ENCODE measurements at places on chromosomes 4 and X. TPM values are rescaled to one million over a fixed set of nuclear protein-coding genes. Genes with fewer than 3 reads are reported as not detected.

DNA sequence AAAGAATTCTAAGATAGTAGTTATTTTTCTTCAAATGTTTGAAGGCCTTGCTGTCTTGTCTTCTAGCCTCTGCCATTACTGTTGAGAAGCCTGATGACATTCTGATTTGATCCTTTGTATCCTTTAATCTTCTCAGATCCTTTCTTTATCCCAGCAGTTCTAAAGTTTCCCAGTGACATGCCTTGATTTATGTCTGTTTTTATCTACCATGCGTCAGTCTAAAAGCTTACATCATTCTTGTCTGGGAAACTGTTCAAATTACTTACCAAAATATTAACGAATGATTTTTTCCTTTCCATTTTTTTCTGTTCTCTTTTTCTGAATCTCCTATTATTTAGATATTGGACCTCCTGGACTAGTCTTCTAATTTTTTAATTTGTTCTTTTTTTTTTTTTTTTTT is 78.3 kb upstream of the HELT start:
- no peak for DNase-seq

DNA sequence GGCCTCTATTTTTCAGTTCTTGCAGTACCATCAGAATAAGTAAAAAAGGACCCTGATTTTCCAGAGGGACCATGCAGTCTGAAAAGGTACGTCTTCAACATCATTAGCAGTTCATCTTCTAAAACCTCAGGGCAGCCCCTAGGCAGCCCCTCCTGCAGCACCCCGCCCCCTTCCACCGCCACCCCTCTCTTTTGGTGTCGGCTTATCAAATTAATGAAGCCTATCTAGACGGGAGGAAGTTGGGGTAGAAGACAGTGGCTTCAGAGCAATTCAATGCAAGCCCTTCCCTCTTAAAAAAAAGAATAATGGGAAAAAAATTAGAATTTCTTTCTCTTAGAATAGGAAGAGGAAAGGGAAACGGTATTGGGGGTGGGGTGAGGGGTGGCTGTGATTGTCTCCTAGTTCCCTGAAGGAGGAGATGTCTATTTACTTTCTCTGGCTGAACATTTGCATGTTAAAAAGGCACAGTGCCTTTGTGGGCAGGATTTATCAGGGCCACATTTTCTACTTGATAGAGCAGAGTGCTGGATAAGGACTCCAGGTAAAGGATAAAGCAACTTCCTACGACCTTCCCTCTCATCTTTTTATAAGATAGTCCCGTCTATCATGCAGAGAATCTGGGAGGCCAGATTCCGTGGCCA is 159.4 kb downstream of the MGST2 start:
- no peak for DNase-seq

DNA sequence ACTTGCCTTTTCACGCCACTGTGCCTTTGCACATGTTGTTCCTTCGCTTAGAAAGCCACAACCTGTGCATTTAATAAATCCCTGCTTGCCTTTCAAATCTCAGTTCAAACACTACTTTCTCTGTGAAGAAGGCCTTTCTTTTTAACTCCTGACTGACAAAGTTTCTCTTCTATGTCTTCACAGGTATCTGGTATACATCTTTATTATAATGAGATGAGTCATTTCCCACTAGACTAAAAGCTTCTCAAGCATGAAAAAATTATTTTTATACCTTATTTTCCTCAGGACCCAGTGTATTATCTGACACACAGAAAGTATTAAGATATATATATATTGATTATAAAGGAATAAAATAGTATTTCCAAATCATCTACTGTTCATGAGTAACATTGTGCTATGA is 189.9 kb downstream of the TBCK start:
- no peak for DNase-seq

CT45A3 gene
- not detected for polyA plus RNA-seq

WDR13 gene
- 117 TPM for polyA plus RNA-seq

ZNF330 gene
- polyA plus RNA-seq = 45.7 TPM

Measured in right lung (tissue), 10 donors.